ENCODE measurements at places on chromosomes 6 and 20. TPM values are rescaled to one million over a fixed set of nuclear protein-coding genes. Genes with fewer than 3 reads are reported as not detected.

RAD21L1 gene
- total RNA-seq = not detected

JAG1 gene
- total RNA-seq = not detected

DEFB124 gene
- total RNA-seq = not detected

CDK19 gene
- total RNA-seq = 44.8 TPM

IP6K3 gene
- not detected for total RNA-seq

OR2J3 gene
- not detected for total RNA-seq

BEND6 gene
- not detected for total RNA-seq

PERP gene
- total RNA-seq = 0.27 TPM

PPP1R14C gene
- not detected for total RNA-seq

MYCT1 gene
- not detected for total RNA-seq

SLC26A8 gene
- total RNA-seq = not detected

SLC17A1 gene
- not detected for total RNA-seq

VARS1 gene
- 52.3 TPM for total RNA-seq

ADGRB3 gene
- total RNA-seq = not detected

FAM83B gene
- not detected for total RNA-seq

TRAPPC3L gene
- total RNA-seq = not detected

PLTP gene
- 1.7 TPM for total RNA-seq

EPB41L1 gene
- 1.3 TPM for total RNA-seq

VNN1 gene
- not detected for total RNA-seq

DCBLD1 gene
- total RNA-seq = 0.37 TPM

FOXF2 gene
- not detected for total RNA-seq

CLPSL1 gene
- not detected for total RNA-seq

SLC35A1 gene
- total RNA-seq = 15.6 TPM

ANKRD66 gene
- total RNA-seq = not detected

MOXD1 gene
- 6.7 TPM for total RNA-seq

KIF6 gene
- not detected for total RNA-seq

CD24 gene
- 113 TPM for total RNA-seq

LTB gene
- 488 TPM for total RNA-seq

ZNF334 gene
- 0.07 TPM for total RNA-seq

C6orf163 gene
- 11.8 TPM for total RNA-seq

AFG1L gene
- 14.2 TPM for total RNA-seq

SLC25A27 gene
- 3.8 TPM for total RNA-seq

DLL1 gene
- total RNA-seq = 4.5 TPM

CGAS gene
- 24.7 TPM for total RNA-seq

Measured in B cell (primary cell).